ENCODE measurements at places on chromosomes 13 and 19.

GRCh38 chr13:45040622-45041021, 51.3 kb downstream of the GPALPP1 start:
- DNase-seq, result no peak

- DNase-seq, result no peak
These were observed 404.7 kb downstream of the IRS2 start for GRCh38 chr13:109381546-109382180.

- no peak for DNase-seq
These were observed 2.5 kb downstream of the COX6B2 start for GRCh38 chr19:55352040-55352439.

GRCh38 chr19:37936166-37936565, 29.2 kb downstream of the SIPA1L3 start:
- DNase-seq, result no peak

DNA sequence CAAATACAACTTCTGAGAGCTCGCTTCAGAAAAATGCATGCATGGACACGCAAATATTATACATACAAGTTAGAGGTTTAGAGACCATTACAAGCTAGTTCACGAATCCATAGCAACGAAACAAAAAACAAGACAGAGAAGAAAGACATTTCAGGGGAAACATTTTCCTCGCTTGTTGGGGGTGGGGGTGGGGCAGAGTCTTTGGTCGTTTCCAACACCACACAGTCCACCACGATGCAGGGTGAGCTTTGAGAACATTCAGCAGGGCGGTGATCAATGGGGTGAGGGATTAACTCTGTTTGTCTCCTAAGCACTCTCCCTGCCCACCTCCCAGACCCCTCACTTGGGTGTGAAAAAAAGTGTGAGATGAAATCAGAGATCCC, 651 bp downstream of the OXGR1 start:
- no peak for DNase-seq

GRCh38 chr13:98535501-98536354, 41.2 kb downstream of the STK24 start:
- DNase-seq, result no peak

DNA sequence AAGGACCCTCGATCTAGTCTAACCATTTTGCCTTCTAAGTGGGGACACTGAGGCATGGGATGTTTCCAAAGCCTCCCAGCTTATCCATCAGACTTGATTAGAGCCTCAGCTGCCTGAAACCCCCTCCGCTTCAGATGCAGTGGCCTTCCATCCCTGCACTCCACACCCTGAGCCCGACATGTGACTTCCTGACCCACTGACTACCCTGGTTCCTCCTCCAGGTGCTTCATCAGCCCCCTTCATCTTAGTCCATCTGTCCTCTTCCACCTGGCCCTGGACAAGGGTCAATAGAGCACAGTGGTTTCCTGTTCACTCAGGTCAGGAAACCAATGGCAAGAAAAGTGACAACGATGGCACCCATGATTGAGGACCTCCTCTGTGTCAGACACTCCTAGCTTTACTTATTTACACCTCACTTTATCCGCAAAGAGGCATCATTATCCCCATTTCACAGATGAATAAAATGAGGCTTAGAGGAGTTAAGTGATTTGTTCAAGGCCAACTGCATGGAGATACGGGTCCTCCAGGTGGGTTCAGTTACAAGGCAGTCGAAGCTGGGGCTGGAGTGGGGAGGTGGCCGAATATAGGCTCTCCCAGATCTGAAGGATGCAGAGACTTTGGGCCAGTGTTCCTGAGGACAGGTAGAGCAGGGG, 81.6 kb upstream of the TM9SF2 start:
- DNase-seq, result no peak

DNA sequence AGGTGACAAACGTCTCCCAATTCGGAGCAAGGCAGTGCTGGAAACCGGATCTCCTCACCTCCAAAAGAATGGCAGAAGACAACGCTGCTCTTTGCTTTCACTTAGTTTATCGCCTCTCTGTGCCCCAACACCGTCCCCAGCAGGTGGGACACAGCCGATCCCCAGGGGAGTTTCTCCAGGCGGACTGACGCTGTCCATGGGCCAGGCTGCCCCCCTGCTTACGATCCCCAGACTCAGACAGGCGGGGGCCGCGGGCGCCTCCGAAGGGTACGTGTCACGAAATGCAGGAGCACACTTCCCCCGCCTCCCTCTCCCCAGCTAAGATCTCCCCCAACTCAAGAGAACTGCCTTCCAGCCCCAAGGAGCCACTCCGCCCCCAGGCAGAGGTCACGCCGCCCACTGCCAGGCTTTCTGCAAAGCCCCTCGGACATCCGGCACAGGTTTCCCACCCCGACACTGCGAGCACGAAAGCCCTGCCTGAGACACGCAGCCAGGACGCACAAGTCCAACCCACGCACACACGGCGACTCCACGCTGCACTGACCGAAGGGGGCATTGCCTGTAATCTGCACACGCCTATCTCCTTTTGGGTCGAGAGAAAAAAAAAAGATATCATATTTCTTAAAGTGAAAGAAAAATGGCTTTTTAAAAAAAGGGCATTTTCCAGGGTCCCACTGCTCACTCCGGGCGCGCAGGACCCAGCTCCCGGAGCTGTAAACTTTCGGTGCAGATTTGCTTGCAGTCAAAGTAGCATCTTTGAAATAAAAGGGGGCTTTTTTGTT, 2.0 kb downstream of the SPRY2 start:
- DNase-seq, result peak; percentile 50

- no peak for DNase-seq
These were observed 316.2 kb downstream of the ENOX1 start for GRCh38 chr13:43470610-43471009.

- no peak for DNase-seq
These were observed 182.9 kb downstream of the TEX29 start for GRCh38 chr13:111503376-111503775.

GRCh38 chr19:589693-590395, at the start of gene HCN2:
Gene HCN2 (plus strand): TSS chr19:589881. CDS start chr19:589946, 65 bp downstream.
- DNase-seq, result no peak

DNA sequence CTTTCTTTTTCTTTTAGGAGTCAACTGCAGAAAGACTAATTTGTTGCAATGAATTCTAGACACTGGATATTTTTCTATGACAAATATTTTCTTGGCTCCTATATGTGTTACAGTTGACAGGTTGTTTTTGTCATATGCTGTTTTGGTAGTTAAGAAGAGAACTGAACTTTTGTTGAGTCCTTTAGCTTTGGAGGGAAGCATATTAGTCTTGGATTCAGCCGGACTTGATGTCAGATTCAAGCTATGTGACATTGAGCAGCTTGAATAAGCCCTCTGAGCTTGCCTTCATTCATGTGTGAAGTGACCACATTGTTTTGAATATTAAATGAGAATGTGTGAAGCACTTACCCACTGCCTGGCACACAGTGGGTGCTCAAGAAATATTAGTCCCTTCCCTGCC, 181.9 kb upstream of the RNF113B start:
- no peak for DNase-seq

GRCh38 chr13:54884682-54885081, 1856.1 kb downstream of the OLFM4 start:
- no peak for DNase-seq

DNA sequence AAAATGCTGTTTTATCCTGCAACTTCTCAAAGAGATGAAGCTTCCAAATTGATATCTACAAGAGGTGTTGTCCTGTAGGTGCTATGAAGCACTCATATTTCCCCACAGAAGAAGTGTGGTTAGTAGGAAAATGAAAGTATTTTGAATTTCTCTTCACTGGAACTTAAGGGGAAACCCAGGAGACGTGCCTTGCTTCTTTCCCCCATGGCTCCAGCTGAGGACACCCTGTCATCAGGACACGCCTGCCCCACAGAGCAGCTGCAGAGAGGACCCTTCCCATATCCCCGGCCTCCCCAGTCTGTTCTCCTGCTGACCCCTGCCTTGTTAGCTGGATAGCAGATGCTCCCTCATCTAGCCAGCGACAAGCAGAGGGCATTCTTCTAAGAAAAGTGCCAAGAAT, 371.3 kb downstream of the COG6 start:
- no peak for DNase-seq

- DNase-seq, result no peak
These were observed 12.2 kb downstream of the CIC start for GRCh38 chr19:42281146-42281826.

GRCh38 chr13:32650705-32651311, 64.6 kb downstream of the PDS5B start:
- peak; percentile 28 for DNase-seq

DNA sequence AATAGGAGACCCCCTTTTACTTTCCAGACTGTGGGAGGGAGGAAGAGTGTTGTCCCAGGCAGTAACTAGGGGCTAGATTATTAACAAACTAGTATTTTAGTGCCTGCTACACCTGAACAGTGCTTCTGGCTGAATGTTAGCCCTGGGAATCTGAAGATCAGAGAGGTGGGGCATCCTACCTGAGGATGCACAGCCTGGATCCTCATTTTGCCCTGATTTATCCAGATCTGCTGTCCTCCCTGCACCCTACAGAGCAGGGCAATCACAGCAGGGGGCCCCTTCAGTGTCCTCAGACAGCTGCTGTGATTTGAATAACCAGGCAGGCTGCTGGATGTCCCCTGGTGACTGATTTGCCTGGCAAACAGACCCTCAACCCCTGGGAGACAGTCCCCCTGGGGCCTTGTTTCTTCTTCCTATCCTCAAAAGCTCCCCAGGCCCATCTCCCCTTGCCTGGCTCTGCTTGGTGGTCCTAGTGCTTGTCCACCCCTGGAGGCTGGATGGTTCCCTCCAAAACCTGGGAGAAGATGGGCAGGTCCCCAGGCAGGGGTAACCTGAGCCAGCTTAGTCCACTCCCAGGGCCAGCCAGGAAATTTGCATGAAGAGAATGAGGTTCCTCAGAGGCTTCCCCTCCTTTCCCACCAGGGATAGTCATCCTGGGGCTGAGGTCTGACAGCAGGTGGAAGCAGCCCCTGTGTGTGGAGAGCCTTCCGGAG, at the start of gene OVOL3:
Gene OVOL3 (plus strand): TSS at position 657 of the 713 bp plus-strand sequence. CDS start 60 bp downstream, outside the sequence.
- no peak for DNase-seq
